ENCODE measurements at places on chromosomes 1 and 21.

GRCh38 chr1:6450005-6450450 is 15.9 kb downstream of the TNFRSF25 start:
- no peak for DNase-seq

DNA sequence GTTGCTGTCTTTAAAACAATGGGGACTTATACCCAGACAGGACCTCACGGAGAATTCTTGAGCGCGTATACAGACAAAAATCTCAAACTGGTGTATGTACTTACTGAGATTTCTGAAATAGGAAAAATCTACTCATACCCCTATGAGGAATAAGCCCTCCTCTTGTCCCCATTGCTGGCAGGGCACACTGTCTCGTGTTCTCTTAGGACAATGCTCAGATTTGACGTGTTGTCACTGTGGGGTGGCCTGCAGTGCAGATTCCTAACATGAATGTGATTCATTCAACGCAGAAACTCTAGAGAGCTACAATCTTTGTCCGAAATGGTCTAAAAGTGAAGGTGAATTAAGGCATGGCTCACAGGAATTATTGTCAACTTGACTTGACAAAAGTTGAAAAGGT is 31.1 kb upstream of the PDE9A start:
- DNase-seq = peak; percentile 12

GRCh38 chr1:1442069-1442770 is 6.7 kb downstream of the VWA1 start:
- DNase-seq = no peak

DNA sequence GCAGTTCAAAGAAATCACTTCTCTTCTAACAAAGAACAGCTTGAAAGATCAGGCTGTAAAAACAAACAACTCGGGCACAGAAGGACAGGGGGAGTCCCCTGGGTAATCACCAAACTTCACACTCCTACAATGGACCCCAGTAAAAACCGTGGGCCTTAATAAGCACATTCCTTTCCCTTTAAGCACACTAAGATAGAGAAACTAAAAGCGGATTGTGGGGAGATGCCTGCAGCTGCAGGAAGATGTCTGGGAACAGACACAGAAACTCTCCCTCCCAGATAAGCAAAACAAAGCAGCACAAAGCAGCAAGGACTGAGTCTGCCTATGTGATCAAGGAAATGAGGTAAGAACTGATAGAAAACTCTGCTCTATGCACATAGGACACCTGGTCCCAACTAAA is 37.6 kb upstream of the CTBS start:
- DNase-seq = no peak

- DNase-seq = no peak
Measured at GRCh38 chr1:224675590-224675989, 59.5 kb downstream of the CNIH3 start.

DNA sequence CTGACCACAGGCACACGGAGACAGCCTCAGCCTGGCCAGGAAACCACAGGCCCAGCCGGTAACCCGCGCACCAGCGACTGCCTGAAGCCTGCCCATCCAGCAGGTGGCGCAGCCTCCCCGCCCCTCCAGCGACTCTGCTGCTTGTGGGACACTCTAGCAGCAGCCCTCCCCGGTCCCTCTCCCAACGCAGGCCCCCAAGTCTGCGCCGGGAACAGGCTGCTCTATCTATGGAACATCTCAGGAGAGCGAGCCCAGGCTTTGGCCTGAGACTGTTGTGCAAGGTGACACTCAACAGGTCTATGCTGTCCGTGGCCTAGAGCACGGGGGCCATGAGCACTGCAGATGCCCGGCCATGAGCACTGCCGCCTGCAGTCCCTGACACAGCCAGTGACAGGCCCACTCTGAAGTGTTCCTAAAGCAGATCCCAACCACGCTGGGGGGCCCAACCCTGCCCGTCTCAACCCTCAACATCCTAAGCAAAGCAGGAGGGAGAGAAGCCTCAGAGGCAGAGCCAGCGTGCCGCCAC is 28.4 kb downstream of the WDR4 start:
- DNase-seq = no peak

GRCh38 chr1:100646001-100646400 is 73.5 kb upstream of the VCAM1 start:
- no peak for DNase-seq

DNA sequence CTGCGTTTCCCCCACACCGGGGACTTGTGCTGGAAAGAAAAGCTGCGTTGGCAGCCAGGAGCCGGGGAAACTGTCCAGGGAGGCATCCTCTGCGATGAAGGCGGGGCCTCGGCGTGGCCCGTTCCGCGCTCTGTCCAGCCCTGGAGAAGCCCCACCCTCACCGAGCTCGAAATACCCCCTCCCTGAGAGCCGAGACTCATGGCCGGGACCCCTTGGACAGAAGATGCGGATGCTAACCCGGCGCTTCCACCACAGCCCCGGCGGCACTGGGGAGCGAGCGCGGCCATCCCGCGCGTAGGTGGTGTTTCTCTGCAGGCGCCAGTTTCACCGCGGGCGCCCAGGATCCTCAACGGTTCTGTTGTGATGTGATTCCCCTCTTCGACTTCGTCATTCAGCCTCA is 31.6 kb downstream of the PDE9A start:
- no peak for DNase-seq

DNA sequence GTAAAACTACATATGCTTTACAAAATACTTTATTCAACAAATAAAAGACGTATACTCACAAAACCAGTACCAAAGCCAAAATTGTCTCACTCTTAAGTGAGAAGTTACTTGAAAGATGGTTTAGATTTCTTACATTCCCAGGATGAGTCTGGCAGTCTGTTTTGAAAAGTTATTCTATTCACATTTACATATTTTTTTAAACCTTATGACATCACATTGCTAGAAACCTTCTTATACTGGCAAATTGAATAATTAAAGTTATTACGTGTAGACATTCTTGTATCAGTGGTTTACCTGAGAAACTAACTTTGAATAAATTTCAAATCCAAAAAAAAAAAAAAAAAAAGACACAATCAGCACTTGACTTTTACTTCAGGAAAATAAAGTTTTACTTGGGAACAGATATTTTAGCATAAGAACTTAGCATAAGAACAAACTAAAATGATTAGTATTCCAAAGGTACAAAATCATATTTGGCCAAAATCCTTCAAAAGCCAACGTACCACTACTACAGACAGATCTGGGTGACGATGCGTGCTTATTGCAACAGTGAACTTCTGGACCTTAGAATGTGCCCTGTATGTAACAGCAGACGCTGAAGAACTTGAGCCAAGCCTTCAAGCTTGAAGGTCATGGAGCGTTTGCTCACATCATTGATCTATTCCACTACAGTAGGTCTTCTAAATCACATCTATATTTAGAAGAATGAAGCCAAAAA is 2.5 kb downstream of the CDC42BPA start:
- DNase-seq = no peak

DNA sequence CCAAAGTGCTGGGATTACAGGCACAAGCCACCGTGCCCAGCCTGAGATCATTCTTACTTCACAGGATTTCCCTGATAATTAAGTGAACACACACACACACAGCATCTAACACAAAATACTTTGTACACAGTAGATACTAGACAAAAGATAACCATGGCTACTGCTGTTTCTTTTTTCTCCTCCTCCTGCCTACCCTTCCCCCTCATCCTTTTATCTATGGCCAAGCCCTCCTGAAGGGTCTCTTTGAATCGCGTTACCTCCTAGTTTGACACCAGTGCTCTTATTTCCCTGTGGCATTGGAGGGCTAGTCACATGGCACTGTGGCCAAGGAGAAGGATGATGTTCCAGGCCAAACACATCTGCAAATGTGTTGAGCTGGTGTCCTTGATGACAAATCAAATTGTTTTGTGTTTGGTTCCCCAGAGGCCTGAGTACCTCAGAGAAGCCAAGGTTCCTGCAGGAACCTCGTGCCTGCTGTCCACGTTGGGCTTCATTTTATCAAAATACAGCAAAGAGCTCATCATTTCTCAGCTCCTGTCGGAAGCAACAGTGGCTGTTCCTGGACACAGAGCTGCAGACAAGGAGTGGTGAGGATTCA is 20.6 kb downstream of the NDUFS5 start:
- DNase-seq = no peak

DNA sequence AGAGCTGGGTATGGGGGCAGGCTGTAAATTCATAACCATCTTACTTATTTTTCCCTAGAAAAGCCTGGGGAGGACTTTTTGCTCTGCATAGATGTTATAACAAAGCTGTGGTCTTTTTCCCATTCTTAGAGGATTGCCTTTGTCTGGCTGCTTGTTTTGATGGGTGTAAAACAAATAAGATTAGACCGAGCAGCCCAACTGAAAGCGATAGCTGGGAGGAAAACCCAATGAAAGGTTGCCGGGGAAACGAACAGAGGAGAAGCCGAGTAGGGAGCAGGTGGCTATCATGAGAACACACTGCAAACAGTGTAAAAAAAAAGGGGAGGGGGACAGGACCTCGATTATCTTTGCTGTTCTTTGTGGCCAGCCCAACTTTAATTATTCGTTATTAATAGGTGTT is 1.9 kb downstream of the ELAVL4 start:
- DNase-seq = no peak

GRCh38 chr1:106925750-106926149 is 130.7 kb upstream of the PRMT6 start:
- no peak for DNase-seq

DNA sequence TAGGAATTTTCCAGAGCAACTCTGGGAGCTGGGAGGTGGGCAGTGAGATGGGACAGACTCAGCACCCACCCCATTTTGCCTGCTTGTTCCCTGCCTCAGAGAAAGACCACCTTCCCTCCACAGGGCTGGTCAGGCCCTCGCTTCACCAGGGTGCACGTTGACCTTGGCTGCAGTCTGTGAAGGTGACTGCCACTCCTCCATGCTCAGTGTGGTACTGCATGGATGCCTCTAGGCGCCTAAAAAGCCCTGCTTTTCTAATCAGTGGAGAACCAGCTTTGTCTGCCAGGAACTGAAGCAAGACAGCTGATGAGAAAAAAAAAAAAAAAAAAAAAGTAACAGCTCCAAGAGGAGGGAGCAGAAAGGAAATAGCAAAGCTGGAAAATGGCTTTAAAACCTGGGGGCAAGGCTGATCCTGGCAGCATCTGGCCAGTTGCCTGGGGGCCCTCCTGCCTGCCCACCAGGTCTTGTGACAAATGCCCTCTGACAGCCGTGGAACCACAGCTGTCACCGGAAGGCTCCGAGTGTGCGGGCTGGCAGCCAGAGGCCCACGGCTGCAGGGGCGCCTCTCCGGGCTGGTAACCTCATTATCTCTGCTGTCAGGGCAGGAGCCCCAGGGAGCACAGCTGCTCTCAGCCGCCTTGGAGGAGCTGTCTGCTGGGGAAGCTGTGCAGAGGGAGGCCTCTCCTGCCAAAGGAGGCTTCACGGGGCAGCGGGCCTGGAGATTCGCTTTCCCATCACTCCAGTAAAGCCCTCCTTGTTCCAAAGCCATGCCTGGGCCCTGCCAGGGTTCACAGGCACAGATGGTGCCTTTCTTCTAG is 13.7 kb downstream of the KIAA1614 start:
- no peak for DNase-seq

- DNase-seq = no peak
Measured at GRCh38 chr21:37483776-37484175, 117.2 kb downstream of the DYRK1A start.

DNA sequence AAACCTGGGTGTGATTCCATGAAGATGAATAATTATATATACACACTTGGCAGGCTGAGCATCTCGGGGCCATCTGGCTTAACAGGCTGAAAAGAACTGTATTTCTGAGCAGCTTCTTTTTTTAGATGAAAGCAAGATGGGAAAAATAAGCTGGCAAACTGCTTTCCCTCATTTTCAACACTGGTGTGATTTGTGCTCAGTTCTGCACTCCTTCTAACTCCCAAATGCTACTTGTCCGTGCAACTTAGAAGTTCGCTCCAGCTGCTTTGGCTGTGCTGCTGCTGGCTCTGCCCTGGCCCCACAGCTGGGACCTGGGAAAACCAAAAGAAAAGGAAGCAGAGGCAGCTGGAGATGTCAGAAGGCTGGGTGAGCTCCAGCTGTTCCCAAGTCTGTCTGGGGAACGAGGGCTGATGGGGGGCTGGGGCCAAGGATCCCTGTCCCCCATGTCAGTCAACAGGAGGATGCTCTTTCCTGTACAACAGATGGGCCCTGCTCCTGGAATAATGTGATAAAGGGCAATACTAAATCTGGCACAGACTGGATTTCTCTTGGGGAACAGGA is 44.9 kb downstream of the PAFAH2 start:
- DNase-seq = no peak

- no peak for DNase-seq
Measured at GRCh38 chr1:48916130-48917069, 139.7 kb upstream of the BEND5 start.

DNA sequence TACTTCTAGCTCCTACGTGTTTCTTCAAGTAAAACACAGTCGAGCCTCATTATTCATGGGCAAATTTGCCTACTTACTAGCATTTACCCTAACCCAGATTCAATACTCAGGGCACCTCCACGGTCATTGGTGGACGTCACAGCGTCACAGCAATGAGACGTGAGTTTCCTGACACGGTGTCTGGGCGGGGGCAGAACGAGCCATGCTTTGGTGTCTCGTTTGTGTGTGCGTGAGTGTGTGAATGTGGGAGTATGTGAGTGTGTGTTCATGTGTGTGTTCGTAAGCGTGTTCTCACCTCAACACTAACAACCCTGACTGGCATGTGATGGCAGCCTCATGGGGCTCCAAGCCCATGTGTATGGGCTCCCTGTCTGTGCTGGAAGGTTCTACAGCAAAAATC is 17.5 kb upstream of the COL18A1 start:
- peak; percentile 32 for DNase-seq

GRCh38 chr1:225710804-225711203 is 57.9 kb upstream of the ENAH start:
- DNase-seq = no peak

DNA sequence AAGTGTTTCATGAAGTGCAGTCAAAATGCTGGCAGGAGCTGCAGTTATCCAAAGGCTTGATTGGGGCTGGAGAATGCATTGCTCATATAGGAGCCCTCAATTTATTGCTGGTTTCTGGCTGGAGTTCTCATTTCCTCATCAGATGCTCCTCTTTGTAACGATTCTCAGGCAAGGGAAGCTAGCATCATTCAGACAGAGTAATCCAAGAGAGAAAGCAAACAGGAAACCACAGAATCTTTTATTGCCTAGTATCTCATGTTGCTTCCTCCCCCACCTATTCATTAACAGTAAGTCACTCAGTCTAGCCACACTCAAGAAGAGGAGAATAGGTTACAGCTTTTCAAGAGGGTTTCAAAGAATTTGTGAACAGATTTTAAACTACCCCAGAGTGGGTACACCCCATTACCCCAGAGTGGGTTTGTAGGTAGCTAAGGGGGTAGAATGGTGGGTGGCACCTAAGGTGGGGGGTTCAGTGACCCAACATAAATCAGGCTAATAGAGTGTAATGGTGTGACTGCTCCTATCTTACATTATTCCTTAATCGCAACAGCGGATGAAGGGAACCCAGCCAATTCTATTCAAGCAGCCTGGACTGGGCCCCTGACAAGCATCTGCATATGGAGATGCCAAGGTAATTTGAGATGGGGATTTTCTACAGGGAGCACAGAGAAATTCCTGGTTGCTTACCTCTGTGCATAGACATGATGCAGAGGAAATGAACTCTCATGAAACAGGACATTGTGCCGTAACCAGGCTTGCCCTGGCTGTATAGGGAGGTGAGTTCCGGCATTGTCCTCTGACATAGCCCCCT is 67.1 kb downstream of the KCNJ15 start:
- DNase-seq = no peak

Measured in suprapubic skin (tissue), 4 donors.